Right kidney (tissue), 9 donors: ENCODE measurements at places on chromosomes 4 and X.

- DNase-seq = no peak
These were observed 20.3 kb downstream of the ATP8A1 start for GRCh38 chr4:42636645-42636949.

GRCh38 chrX:109199726-109200125, 282.2 kb downstream of the GUCY2F start:
- no peak for DNase-seq

DNA sequence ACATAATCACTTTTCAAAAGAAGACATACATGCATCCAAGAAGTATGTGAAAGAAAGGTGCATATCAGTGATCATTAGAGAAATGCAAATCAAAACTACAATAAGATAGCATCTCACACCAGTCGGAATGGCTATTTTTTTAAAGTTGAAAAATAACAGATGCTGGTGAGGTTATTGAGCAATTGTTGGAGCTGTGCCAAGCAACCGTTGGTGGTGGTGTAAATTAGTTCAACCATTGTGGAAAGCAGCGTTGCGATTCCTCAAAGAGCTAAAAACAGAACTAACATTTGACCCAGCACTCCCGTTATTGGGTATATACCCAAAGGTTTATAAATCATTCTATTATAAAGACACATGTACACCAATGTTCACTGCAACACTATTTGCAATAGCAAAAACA, 14.2 kb downstream of the COX7B2 start:
- DNase-seq = no peak

GRCh38 chr4:123204737-123205136, 191.9 kb upstream of the SPRY1 start:
- DNase-seq = no peak

DNA sequence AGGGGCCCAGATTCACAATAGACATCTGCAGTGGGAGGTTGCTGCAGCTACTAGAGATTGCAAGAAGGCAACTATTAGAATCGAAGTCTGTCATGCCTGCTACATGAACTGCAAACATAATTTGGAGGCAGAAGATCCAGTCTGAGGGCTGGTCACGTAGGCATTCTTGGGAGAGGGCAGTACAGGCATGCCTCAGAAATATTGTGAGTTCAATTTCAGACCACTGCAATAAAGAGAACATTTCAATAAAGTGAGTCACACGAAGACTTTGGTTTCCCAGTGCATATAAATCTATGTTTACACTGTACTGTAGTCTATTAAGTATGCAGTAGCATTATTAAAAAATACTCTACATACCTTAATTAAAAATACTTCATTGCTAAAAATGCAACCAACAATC, 585.8 kb upstream of the FAT1 start:
- no peak for DNase-seq

DNA sequence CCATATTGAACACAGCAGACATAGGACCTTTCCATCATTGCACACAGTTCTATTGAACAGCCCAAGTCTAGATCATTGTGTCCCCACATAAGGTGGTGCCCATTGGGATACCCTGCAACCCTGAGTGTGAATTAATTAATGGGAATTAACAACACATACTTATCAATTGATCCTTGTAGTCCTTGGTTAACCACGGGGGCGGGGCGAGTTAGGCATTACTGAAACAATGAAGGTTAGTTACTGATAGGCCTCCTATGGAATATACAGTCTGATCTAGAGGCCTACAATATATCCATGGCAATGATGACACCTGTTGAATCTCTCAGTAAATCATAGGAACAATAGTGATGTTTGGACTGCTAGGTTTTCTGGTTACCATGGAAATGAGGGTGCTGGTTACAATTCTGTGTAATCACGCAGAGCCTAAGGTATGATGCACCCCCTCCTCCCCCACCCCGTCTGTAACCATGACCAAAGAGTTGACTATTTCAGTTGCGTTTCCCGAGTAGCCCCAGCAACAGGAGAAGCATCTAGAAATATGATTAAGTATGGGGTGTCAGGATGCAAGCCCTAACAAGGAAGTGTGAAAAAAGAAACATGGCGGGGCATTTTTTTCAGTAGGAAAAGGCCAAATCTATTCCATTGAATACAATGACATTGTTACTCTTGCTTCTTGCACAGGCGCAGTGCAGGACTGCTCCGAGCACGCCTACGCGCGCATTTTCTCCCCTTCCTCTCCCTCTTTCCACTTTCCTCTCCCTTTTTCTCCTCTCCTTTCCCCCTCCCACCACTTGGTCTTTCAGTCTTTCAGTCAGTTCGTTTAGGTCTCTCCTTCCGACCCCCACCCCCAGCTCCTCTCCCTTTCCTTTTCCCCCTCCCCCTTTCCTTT, 677 bp upstream of the NONO start:
- peak; percentile 63 for DNase-seq

GRCh38 chr4:21474195-21474594, 474.4 kb downstream of the KCNIP4 start:
- DNase-seq = no peak

- DNase-seq = no peak
These were observed 499.1 kb upstream of the EPHA5 start for GRCh38 chr4:66169341-66169740.

- no peak for DNase-seq
These were observed 52.5 kb downstream of the SNX25 start for GRCh38 chr4:185261946-185262345.
